ENCODE measurements at places on chromosomes 3 and 15.

DNA sequence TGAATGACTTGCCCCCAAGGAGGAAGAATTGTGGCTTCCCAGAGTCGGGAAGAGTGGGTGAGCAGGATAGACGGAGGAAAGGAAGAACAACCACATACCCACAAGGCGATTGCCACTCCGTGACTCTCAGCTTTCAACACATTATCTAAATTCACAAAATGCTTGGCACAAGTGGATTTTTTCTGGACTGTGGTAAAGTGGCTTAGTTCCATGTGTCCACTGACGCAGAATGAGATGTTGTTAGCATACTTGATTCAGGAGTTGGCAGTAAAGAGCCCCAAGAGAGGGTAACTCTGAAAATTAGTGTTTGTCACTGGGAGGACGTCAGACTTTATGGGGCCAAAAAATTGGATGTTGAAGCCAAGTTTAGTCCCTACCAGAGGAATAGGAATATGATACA, 198.8 kb upstream of the CTNNB1 start:
- no peak for DNase-seq

DNA sequence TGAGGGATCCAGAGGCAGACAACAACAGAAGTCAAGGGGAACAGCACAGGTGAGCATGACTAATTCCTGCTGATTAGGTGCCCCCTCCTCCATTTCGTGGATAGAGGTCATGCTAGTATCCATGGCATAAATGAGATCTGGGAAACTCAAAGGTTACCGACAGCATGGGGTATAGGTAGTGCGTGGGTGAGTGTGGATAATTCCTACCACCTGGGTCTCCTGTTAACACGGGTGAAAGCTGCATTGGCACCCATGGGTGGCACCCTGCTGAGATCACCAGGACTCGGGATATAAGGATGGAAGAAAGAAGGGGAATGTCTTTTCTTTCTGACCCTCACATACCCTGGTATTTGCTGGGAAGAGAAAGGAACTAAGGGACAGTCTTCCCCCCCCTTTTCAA, 14.4 kb upstream of the CHST2 start:
- no peak for DNase-seq

- DNase-seq: no peak
These were observed 121.8 kb upstream of the NLGN1 start for GRCh38 chr3:173275740-173276139.

DNA sequence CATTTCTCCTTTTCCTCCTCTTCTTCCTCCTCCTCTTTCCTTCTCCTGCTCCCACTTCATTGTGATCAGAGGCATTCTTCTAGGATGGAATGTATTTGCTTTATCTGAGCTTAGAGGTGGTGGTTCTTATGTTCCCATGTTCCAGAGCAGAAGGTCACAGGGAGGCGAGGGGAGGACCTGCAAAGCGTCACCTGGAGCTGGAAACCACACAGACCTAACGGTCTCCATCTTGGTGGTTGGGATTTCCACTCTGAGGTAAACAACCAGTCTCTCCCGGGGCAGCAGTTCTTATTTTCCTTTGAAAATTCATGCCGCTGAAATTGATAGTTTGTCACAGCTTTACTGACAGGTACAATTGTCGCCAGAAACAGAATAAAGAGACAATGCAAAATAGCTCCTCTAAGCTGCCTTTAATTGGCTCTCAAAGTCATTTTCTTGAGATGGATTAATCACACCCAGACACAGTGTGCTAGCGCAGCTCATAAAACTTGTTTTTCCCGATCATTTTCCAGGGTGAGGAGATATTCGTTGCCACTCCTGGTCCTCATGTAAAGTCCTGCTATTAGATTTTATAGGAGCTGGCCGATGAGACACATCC, 16.9 kb upstream of the AGBL1 start:
- DNase-seq: no peak

GRCh38 chr3:115401298-115401697, 222.0 kb upstream of the GAP43 start:
- DNase-seq: no peak

DNA sequence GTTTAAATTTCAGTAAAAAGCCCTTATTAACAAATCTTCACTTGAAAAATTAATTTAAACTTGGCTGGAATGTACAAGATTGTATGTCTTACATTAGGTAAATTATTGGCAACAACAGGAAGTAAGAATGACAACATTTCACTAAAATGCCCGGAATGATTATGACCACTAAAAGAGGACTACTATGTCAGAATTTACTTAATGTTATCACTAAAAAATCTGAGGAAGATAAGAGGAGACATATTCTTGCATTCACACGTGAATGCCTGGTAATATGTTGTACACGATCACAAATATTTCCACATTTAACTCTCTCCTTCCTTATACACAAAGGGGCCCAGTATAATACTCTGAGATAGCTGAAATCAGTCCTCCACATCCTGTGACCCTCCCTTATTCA, 29.7 kb downstream of the VGLL3 start:
- no peak for DNase-seq

GRCh38 chr3:89138048-89138447, 30.6 kb downstream of the EPHA3 start:
- DNase-seq: no peak

GRCh38 chr3:78802562-78802930, 965.3 kb downstream of the ROBO1 start:
- no peak for DNase-seq

GRCh38 chr15:41941644-41942415, 30.5 kb downstream of the EHD4 start:
- DNase-seq: no peak

DNA sequence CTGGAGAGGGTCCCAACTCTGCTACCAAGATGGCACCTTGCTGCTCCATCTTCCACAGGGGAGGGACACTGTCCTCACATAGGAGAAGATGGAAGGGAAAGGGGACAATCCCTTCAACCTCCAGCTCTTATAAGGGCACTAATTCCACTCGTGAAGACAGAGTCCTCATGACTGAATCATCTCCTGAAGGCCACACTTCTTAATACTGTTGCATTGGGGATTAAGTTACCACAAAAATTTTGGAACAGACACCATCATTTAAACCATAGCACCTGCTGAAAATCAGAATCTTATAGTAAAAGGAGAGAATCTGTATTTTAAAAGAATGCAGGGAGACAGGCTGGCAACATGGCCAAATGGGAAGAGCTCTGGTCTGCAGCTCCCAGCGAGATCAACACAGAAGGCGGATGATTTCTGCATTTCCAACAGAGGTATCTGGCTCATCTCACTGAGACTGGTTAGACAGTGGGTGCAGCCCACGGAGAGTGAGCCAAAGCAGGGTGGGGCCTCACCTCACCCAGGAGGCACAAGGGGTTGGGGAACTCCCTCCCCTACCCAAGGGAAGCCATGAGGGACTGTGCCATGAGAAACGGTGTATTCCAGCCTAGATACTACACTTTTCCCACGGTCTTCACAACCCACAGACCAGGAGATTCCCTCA, 69.4 kb upstream of the LIPC start:
- DNase-seq: no peak

DNA sequence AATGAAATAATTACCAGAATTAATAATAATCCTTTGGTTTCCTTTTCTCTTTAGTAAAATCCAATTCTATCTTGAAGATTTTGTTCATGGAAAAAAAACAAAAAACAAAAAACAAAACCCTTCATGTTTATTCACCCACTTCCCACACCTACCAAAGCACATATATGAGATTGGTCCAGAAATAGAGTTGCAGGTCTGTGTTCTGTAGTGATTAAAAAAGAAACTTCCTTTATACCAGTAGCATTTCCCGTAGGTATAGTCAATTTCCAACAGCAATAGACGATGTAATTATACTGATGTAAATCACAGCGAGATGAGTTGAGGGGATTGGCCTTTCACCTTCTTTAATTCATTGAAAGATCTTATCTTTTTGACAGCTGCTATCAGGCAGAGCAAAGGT, 194.6 kb downstream of the SOX2 start:
- DNase-seq: no peak

DNA sequence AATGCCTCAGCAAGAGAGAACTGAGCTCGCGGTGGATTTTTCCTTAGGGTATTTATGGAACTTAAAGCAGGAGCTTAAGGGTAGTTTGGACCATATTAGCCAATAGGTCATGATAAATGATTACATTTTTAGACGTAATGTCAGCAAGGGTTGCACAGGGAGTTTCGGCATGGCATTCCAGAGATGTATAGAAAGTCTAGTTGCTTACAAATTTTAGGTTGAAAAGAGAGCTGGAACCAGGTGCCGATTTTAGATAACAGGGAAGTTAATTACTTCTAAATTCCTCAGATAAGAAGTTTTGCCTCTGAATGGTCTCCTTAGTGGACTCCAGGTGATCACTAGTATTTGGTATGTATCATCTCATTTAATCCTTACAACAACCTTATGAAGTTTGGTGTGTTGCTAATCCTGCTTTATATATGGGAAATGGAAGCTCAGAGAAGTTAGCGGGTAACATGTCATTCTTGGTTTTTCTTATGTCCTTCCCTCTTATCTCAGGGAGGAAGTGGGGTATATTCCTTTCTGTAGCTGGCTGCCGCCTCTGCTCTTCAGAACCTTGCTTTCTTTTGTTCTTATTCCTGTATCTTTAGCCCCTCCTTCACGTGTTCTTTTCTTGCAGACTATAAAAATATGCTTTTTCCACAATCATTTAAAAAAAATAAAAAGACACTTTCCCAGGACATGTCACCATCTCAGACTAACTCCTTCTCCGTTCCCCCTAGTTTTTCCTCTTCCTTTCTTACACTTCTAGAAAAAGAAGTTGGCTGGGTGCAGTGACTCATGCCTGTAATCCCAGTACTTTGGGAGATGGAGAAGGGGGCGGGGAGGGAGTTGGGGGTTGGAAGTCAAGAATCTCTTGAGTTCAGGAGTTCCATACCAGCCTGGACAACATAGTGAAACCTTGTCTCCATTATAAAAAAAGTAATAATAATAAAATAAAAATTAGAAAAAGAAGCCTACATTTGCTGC, 25.7 kb downstream of the IQGAP1 start:
- no peak for DNase-seq

Data from epithelial cell of proximal tubule (primary cell).